ENCODE measurements at places on chromosomes 3 and 15.
A peak's percentile ranks its signal among the peaks of the same experiment; 100 is the strongest.

DNA sequence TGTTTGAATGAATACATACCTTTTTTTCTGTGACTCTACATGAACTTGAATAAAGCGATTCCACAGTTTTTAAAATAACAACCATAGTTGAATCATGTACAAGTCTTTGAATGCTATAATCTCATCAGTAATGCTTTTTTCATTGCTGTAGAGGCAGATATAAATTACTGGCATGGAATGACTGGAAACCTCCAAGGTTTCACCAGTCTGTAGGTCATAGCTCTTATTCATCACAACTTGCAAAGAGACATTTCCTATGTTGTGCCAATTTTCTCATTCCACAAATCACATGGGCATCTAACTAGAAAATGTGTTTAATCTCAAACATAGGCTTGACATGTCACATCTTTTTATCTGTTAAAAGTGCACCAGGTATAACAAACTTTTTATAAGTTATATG is 407.1 kb upstream of the KCNMB2 start:
- DNase-seq, result no peak

- DNase-seq, result no peak
Observed at GRCh38 chr3:112093180-112093522, 7.0 kb downstream of the C3orf52 start.

DNA sequence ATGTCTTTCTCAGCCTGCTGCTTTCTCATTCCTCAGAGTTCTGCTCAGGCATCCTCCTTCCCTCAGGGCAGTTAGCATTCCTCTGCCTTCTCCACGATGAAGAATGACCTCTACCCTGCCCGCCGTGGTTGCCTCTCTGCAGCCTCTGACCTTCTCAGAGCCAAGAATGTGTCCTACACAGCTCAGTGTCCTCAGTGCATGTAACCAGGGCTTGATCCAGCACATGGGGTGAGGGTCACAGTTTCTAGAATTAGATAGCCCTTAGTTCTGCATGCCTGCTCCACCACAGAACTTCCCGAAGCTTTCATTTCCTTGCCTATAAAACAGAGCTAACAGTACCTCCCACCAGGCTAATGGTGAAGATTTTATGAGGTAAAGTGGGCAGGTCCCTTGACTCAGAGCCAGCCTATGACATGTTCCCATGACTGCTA is 182.1 kb downstream of the CLSTN2 start:
- no peak for DNase-seq

- DNase-seq, result no peak
Observed at GRCh38 chr15:48120745-48121144, at the start of gene SLC24A5. Gene SLC24A5, plus strand, starts transcription at chr15:48120990. Its CDS starts 55 bp downstream, at chr15:48121045.

- no peak for DNase-seq
Observed at GRCh38 chr3:57953576-57953975, 54.6 kb upstream of the FLNB start.

GRCh38 chr15:75647370-75648155 is at the start of gene SNX33:
Gene SNX33, plus strand, starts transcription at chr15:75647912. Its CDS starts 1,191 bp downstream, at chr15:75649103.
- peak; percentile 42 for DNase-seq

GRCh38 chr3:184239708-184240107 is 9.1 kb downstream of the ALG3 start:
- DNase-seq, result no peak

DNA sequence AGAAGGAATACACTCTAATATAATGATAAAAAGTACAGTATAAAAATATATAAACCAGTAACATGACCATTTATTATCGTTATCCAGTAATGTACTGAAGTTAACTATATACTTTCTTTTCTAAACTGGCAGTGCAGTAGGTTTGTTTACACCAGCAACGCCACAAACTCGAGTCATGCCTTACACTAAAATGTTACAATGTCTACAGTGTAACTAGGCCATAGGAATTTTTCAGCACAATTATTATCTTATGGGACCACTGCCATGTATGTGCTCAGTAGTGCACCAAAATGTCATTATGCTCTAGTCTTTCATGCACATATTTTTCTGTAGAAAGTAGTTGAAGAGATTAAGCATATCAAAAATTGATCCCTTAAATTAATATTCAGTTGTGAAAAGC is 609.8 kb upstream of the BCHE start:
- no peak for DNase-seq

GRCh38 chr15:90840954-90841353 is 27.4 kb upstream of the FURIN start:
- no peak for DNase-seq

GRCh38 chr3:35864871-35865270 is 225.5 kb downstream of the ARPP21 start:
- DNase-seq, result no peak

GRCh38 chr3:159253860-159254259 is 452.0 kb downstream of the MFSD1 start:
- no peak for DNase-seq

- no peak for DNase-seq
Observed at GRCh38 chr3:50490424-50490823, 13.0 kb downstream of the CACNA2D2 start.

GRCh38 chr3:151219056-151219455 is 16.0 kb upstream of the GPR171 start:
- no peak for DNase-seq

- DNase-seq, result no peak
Observed at GRCh38 chr15:31228980-31229826, 97.4 kb upstream of the KLF13 start.

DNA sequence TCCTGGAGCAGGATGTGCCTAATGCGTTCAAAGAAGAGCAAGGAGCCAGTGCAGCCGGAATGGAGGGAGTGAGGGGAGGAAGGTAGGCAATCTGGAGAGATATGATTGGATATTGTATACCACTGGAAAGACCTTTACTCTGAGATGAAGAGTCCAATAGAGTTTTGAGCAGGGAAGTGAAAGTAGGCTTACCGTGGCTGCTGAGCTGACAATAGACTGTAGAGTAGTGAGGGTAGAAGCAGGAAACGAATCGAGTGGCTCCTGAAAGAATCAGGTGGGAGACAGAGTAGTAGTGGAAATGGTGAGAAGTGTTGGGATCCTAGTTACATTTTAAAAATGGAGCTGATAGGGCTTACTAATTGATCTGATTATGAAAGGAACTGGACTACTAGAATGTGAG is 51.8 kb upstream of the NUDT16 start:
- no peak for DNase-seq

GRCh38 chr3:65145680-65146079 is 457.9 kb upstream of the ADAMTS9 start:
- no peak for DNase-seq

DNA sequence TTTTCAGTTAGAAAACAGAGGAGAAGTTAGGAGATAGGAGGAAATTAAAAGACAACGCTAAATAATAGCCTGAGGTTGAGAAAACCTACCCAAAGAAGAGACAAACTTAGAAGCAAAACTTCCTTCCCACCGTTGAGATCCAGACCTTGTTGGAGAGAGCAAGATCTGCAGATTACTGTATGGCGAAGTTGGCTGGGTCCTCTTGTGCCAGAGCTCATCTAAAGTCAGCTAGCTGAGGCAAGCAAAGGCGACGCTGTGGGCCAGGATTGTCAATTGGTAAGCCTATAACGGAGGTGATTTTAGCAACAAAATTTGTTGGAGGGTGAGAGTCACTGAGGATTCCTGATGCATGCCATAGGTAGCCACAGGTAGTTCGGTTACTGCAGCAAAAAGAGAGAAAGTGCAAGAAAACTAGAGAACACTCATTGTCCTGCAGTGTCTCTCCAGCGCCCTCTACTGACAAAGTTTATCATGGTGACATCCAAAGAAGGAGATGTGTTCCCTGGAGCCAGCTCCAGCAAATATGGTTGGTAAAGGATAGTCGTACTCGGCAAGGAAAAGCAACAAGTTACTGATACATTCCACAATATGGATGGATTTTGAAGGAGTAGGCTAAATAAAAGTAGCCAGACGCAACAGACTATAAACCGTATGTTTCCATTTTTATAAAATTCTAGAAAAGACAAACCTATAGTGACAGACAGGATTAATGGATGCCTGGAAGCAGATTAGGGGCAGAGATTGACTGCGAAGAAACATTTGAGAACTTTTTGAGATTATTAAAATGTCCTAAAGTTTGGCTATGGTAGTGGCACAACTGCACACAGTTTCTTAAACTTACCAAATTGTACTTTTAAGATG is 9.8 kb upstream of the OR5K4 start:
- DNase-seq, result no peak

DNA sequence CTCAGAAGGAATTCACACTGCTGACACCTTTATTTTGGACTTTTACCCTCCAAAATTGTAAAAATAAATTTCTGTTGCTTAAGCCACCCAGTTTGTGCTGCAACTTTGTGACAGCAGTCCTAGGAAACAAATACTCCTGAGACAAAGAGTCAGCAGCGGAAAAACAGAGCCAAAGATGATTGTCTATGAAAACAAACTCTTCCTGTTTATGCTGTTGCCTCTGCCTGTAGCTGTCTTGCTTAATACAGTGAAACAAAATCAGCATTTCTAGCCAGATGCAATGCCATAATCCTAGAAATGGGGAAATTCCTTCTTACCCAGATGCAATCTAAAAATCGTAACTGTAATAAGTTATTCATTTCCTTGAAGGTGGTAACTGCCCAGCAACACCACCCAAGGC is 387.5 kb upstream of the ATP11B start:
- DNase-seq, result no peak

- DNase-seq, result no peak
Observed at GRCh38 chr3:37140899-37141541, 33.4 kb downstream of the LRRFIP2 start.

GRCh38 chr3:43752905-43753304 is 62.2 kb downstream of the ABHD5 start:
- DNase-seq, result no peak

- DNase-seq, result no peak
Observed at GRCh38 chr3:194928227-194928626, 242.5 kb downstream of the FAM43A start.

GRCh38 chr3:106345353-106346027 is 476.7 kb upstream of the CBLB start:
- no peak for DNase-seq

DNA sequence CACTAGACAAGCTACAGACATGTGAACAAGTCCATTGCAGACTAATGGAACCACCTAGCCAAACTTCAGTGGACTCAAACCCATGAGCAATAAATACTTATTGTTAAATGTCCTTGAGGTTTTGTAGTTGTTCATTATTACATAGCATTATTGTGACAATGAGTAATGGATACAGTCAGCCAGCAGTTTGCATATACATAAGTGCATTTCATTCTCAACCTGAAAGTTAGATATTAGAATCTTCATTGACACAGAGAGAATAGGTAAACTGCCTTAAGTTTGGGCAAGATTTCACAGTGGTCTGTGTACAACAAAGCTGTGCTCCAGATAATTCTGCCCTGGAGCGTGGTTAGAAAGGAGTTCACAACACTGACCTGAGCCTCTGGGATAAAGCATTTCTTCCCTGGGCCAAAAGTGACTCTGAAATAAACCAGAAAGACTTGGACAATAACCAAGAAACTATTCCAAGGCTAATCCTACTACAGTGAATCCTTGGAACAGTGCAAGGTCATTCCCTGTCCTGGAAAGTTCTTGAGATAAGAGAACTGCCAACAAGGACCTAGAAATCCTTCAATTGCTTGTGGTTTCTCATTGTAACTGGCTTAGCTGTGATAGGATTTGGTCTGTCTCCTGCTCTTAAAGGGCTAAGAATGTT is 225.5 kb upstream of the STT3B start:
- no peak for DNase-seq

- DNase-seq, result no peak
Observed at GRCh38 chr3:161558236-161558635, 61.6 kb downstream of the OTOL1 start.

DNA sequence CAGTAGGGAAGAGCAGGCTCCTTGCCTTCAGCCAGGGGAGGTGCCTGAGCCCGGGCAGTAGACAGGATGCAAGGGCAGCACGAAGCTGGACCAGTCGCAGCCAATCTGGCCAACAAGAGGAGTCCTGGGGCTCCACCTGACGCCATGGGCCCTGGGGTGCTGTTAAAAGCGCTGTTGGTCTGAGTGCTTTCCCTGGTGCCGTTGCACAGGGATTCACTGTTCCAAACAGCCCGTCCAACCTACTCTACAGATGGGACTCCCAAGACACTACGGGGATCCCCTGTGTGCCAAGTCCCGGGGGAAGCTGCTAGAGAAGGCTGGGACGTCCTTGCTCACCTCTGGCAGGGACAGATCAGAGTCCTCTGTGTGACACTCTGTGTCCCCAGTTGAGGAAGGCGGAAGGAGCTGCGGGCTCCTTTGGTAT is 632 bp downstream of the CTSH start:
- no peak for DNase-seq

DNA sequence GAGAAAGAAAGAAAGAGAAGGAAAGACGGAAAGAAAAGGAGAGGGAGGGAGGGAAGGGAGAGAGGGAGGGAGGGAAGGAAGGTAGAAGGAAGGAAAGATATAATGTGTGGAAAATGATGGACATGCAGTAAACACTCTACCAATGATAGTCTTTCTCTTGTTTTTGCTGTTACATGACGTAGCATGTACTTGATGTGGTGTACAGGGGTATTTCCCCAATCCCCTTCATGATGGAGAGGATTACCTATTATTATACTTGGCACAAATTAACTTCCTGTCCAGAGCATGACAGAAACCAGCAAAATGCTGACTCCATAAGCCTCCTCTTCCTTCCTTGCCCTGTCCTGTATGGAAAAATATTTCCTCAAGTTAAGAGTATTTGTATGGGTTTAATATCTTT is 124.4 kb downstream of the B3GALNT1 start:
- no peak for DNase-seq

- DNase-seq, result no peak
Observed at GRCh38 chr3:54123776-54124196, 1.4 kb downstream of the CACNA2D3 start.

DNA sequence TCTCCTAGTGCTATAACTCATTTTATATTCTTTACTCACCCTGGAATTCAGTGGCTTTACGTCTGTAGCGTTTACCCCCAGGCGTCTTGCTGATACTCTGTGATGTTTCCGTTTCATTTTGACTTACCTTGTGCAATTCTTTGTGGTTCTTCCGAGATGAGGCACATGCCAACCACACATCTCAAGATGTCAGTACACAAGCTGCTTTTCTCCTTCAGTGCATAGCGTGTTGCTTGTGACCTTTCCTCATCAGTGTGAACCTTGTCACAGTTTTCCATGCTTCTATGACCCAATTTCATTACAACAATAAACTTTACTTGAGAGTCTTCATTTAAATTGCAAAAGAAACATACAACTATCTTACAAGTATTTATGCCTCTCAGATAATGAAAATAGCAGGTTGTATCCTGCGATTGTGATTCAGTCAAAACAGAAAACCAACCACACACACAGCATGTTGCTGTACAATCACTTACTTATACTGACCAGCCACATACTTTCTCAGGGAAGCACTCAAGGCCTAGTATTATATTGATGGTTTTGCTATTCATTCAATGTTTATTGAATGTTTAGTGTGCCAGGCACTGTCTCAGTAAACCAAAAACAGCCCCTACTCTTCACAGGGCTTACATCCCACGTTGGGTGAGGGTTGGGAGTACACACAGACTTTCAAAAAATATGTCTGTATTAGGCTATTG is 4.6 kb upstream of the TBL1XR1 start:
- peak; percentile 32 for DNase-seq
